ENCODE measurements at places on chromosomes 13 and 19. TPM values are rescaled to one million over a fixed set of nuclear protein-coding genes. Genes with fewer than 3 reads are reported as not detected.
A peak's percentile ranks its signal among the peaks of the same experiment; 100 is the strongest.

Gene PCDH20
- not detected for total RNA-seq

Gene COL5A3
- total RNA-seq, result 0.08 TPM

GRCh38 chr13:23928985-23929384 lies 31.7 kb upstream of the C1QTNF9B start:
- H3K4me3 ChIP-seq, result no peak overlapping the region
- H3K27ac ChIP-seq, result no peak overlapping the region
- H3K27me3 ChIP-seq, result peaks cover 62% of the 10 kb centered on the region
- no peak for DNase-seq

DNA sequence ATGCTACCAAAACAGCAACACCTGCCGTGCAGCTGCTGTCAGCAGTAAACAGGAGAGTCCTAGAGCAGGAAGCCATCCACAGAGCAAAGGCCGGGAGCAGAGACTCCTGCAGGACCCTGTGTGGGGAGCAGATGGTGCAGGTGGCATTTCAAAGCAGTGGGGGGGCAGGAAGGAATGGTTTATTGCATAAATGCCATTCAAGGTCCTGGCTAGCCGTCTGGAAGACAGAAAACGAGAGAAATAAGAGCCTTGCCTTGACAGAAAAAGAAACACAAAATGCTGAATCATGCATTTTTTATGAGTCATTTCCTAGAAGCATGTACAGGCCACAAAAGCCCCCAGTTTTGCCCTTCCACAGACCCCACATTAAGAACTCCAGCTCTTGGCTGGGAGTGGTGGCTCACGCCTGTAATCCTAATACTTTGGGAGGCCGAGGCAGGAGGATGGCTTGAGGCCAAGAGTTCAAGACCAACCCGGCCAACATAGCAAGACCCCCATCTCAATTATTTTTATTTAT lies 5.4 kb downstream of the RSPH6A start:
- H3K27ac ChIP-seq, result no peak overlapping the region
- peaks cover 11% of the 10 kb centered on the region for H3K4me1 ChIP-seq
- peaks cover 10% of the 10 kb centered on the region for H3K27me3 ChIP-seq
- H3K36me3 ChIP-seq, result no peaks in the 10 kb centered on the region

- H3K27ac ChIP-seq, result no peak overlapping the region
- H3K4me1 ChIP-seq, result no peaks in the 10 kb centered on the region
- peaks cover 2% of the 10 kb centered on the region for H3K27me3 ChIP-seq
- no peak overlapping the region for H3K4me3 ChIP-seq
- DNase-seq, result no peak
- no peaks in the 10 kb centered on the region for H3K36me3 ChIP-seq
Observed at GRCh38 chr13:77360032-77360685, 33.3 kb upstream of the MYCBP2 start.

- DNase-seq, result no peak
- no peak overlapping the region for H3K27ac ChIP-seq
- no peak overlapping the region for H3K4me3 ChIP-seq
- H3K4me1 ChIP-seq, result no peaks in the 10 kb centered on the region
- no peaks in the 10 kb centered on the region for H3K27me3 ChIP-seq
Observed at GRCh38 chr13:83281654-83282053, 600.6 kb downstream of the SLITRK1 start.

DNA sequence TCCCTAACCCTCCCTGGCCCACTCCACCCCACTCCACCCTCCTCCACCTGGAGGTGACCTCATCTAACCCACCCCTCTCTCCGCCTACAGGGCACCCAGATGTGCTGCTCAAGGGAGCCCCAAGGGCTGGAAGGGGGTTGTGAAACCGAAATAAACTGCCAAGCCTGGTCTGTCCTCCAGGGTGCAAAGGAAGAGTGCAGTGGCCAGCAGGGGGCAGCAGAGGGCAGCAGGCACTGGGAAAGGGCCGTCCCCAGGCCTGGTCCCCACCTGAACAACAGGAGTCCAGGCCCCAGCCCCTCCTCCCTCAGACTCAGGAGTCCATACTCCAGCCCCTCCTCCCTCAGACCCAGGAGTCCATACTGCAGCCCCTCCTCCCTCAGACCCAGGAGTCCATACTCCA lies 8.4 kb upstream of the BCAM start:
- peak; percentile 94 for DNase-seq
- H3K27me3 ChIP-seq, result peaks cover 5% of the 10 kb centered on the region
- H3K4me1 ChIP-seq, result peaks cover 18% of the 10 kb centered on the region
- H3K36me3 ChIP-seq, result no peaks in the 10 kb centered on the region
- no peak overlapping the region for H3K4me3 ChIP-seq
- H3K27ac ChIP-seq, result peak overlapping the region; percentile 61

DNA sequence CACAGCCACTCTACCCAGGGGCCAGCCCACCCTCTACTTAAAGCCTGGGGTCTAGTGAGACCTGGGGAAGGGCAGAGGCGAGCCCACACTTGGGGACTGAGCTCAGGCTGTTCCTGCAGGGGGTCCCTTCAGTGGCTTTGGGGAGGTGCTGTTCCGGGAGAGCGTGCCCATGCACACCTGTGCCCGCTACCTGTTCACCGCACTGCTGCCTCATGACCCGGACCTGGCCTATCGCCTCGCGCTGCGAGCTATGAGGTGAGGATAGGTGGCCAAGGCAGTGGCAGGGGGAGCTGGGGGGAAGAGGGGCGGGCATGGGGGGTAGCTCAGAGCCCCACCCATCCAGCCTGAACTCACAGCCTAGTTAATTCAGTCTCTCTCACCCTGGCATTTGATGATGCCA lies 24.0 kb downstream of the ZSWIM4 start:
- peaks cover 11% of the 10 kb centered on the region for H3K36me3 ChIP-seq
- H3K27ac ChIP-seq, result no peak overlapping the region
- no peak overlapping the region for H3K4me3 ChIP-seq
- no peaks in the 10 kb centered on the region for H3K27me3 ChIP-seq
- peaks cover 5% of the 10 kb centered on the region for H3K4me1 ChIP-seq
- DNase-seq, result no peak

Gene RLN3
- total RNA-seq, result not detected

GRCh38 chr19:10918359-10918758 lies 10.1 kb downstream of the YIPF2 start:
- peaks cover 2% of the 10 kb centered on the region for H3K36me3 ChIP-seq
- no peaks in the 10 kb centered on the region for H3K4me1 ChIP-seq
- H3K27ac ChIP-seq, result no peak overlapping the region
- no peaks in the 10 kb centered on the region for H3K27me3 ChIP-seq
- no peak overlapping the region for H3K4me3 ChIP-seq

Gene SERTM1
- not detected for total RNA-seq

DNA sequence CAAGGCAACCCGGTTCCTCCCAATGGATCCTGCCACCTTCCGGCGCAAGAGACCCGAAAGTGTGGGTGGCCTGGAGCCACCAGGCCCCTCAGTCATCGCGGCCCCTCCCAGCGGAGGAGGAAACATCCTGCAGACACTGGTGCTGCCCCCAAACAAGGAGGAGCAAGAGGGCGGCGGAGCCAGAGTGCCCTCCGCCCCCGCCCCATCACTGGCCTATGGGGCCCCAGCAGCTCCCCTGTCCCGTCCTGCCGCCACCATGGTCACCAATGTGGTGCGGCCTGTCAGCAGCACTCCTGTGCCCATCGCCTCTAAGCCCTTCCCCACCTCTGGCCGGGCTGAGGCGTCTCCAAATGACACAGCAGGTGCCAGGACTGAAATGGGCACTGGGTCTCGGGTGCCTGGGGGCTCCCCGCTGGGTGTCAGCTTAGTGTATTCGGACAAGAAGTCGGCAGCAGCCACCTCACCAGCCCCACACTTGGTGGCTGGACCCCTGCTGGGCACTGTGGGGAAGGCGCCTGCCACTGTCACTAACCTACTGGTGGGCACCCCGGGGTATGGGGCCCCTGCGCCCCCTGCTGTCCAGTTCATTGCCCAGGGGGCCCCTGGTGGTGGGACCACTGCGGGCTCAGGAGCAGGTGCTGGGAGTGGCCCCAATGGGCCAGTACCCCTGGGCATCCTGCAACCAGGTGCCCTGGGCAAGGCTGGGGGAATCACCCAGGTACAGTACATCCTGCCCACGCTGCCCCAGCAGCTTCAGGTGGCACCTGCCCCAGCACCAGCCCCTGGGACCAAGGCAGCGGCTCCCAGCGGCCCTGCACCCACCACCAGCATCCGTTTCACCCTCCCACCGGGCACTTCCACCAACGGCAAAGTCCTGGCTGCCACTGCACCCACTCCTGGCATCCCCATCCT lies 11.2 kb upstream of the PRR19 start:
- H3K36me3 ChIP-seq, result peaks cover 14% of the 10 kb centered on the region
- DNase-seq, result peak; percentile 64
- no peak overlapping the region for H3K27ac ChIP-seq
- peaks cover 10% of the 10 kb centered on the region for H3K4me1 ChIP-seq
- no peaks in the 10 kb centered on the region for H3K27me3 ChIP-seq

DNA sequence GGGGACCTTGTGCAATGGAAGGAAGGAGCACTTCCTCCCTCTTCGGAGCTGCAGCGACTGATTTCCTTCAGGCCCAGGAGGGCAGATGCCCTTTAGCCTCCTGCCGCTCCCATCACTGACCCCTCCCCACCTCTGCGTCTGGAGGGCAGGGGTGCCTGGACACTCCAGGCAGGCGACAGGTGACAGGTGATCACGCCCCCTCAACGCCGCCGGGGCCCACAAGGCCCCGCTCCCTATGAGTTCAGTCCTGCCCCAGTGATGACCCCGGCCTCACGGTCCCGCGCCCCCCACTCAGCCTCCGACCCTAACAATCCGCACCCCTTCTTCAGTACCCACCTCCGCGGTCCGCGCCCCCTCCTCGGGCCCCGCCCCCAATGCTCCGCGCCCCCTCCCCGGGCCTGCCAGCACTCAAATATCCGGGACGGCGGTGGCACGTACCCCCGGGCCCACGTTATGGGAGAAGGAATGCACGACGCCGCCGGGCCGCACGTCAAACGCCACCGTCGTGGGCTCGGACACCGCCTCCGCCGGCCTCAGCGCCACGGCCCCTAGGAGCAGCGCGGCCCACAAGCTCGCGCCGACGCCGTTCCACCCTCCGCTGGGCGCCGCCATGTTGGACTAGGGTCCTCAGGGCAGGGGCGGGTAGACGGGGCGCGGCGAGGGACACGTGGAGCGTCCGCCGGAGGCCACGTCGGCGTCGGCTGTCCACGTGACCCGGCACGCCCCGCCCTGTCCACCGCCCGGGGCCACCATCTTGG lies at the start of gene MYDGF:
MYDGF (minus strand) TSS at position 620 of the 758 bp plus-strand sequence; CDS start at position 612, 8 bp downstream.
- peak within 1 kb of the TSS; percentile 88 for H3K4me3 ChIP-seq
- peaks cover 10% of the 10 kb centered on the region for H3K4me1 ChIP-seq
- DNase-seq, result peak; percentile 95
- H3K27ac ChIP-seq, result peak within 1 kb of the TSS; percentile 77

DNA sequence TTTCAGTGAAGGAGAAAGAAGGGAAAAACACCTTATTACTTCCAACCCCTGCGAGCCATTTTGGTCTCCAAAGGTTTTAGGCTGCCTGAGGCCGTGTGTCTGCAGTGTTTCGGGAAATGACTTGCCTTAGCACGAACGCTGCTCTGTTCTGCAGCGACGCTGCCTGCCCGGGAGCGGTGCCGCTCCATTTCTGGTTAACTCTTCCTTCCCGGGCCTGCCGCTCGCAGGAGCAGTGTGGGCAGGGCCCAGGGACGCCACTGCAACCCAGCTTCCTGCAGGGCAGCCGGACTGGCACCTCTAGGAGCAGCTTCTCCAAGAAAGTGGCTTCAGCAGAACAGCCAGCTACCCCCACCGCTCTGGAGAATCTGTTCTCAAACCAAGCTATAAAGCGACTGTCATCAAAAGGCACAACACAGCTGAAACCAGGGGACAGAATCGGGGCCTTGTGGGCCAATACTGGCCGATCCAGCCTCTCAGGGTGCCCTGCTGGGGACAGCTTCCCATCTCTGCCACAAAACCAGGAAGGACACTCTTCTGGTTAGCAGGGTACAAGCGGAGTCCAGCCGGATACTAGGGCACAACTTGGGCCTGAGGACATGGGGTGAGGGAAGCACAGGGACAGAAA lies 72.2 kb downstream of the KCTD15 start:
- peaks cover 12% of the 10 kb centered on the region for H3K27me3 ChIP-seq
- H3K27ac ChIP-seq, result no peak overlapping the region
- no peaks in the 10 kb centered on the region for H3K4me1 ChIP-seq
- H3K4me3 ChIP-seq, result no peak overlapping the region

GRCh38 chr13:26048741-26049140 lies 3.1 kb downstream of the SHISA2 start:
- H3K36me3 ChIP-seq, result peaks cover 2% of the 10 kb centered on the region
- H3K4me3 ChIP-seq, result peak overlapping the region; percentile 75
- no peak for DNase-seq
- H3K4me1 ChIP-seq, result peaks cover 38% of the 10 kb centered on the region

Gene IL17D
- not detected for total RNA-seq

- no peak overlapping the region for H3K27ac ChIP-seq
- H3K27me3 ChIP-seq, result no peaks in the 10 kb centered on the region
- no peak for DNase-seq
- H3K36me3 ChIP-seq, result no peaks in the 10 kb centered on the region
- H3K4me3 ChIP-seq, result no peak overlapping the region
Observed at GRCh38 chr13:75946536-75947284, 310.6 kb downstream of the LMO7 start.

Gene LYL1
- total RNA-seq, result 3.7 TPM
